ENCODE measurements at places on chromosomes 5 and 9.

DNA sequence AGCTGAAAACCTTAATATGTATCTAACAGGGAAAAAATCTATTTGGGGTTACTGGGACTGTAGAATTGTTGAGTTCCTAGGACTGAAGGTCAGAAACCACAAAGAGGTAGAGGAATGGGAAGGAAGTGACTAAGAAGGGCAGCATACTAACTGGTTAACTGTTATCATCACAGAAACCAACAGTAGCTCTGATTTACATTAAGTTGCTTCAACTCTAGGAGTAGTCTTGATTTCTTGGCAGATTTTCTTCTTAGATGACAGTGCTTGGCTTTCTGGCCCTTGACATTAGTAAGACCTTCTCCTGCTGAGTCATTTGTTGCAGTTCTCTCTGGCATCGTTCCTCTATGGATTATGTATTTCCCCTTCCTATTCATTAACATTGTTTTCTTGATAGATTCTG is 116.1 kb upstream of the RASA1 start:
- DNase-seq = no peak

DNA sequence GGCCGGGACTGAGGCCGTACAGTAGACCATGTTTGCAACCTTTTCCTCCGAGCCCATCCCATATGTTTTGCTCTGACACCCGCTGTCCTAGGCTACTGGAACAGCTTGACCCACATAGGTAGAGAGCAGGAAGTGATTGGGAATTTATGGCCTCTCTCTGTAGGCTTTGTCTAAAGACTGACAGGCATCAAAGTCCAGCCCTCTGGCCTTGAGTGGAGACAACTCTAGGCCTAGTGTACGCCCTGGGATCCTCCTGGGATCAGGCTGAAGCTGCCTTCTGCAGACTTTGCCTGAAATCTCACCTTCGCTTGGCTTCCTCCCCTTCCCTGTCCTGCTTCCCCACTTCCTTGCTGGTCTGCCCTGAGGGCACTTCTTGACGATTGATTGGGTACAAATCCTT is 13.6 kb upstream of the AKNA start:
- DNase-seq = no peak

GRCh38 chr9:92647671-92648473 is 22.1 kb downstream of the IPPK start:
- no peak for DNase-seq

GRCh38 chr9:20848490-20848889 is 164.4 kb downstream of the FOCAD start:
- DNase-seq = no peak

GRCh38 chr9:36341936-36342577 is 58.0 kb downstream of the RNF38 start:
- no peak for DNase-seq

DNA sequence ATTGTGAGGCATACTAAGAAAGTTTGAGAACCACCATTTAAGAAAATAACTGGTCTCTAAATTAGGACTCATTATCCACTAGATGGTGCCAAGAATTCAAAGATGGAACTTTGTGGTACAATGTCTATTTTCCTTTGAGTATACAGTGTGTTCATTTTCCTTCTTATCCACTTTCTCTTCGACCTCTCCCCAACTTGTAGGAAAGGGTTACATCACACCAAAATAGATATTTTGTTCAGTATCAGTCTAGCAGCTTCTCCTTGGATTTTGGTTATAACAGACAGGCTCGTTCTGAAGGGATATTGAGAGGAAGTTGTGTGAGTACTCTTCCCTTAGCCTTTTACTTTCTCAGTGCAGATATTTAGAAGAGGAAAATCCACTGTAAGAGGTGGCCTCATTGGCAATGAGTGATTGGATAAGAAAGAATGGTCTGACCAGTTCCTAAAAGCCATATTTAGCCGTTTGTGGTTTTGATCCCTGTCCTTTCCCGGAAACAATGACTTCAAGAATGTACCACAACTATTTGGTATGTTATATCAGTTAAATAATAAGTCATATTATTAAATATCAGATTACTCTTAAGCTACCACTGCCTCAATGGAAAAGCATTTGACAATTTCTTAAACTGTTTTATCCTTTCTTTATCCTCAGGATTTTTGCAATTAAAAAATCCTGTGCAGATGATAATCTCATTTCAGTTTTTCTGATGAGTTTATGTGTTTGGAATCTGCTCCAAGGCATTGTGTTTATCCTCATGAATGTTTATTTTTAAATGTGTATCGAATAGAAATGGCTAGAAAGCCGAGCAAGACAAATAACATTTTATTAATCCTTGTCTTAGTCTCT is 69.0 kb upstream of the GRAMD2B start:
- no peak for DNase-seq

DNA sequence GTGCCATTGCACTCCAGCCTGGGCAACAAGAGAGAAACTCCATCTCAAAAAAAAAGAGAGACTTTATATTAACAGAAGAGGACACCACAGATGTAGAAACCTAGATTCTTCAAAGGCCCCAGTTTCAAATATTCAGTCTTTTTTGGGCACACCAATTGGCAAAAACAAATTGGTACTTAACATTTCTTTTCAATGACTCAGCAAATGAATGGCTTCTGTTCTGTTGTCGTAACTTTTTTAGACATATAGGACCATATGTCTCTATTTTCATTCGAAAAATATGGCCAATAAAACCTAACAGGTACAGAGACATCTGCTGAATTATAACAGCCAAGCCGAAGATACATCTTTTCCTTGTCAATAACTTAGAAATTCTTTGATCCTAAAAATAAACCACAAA is 212.8 kb downstream of the EBF1 start:
- DNase-seq = no peak

GRCh38 chr9:4796988-4797853 is 4.5 kb downstream of the RCL1 start:
- DNase-seq = no peak

GRCh38 chr5:92562065-92562464 is 1019.0 kb downstream of the NR2F1-AS1 start:
- no peak for DNase-seq

DNA sequence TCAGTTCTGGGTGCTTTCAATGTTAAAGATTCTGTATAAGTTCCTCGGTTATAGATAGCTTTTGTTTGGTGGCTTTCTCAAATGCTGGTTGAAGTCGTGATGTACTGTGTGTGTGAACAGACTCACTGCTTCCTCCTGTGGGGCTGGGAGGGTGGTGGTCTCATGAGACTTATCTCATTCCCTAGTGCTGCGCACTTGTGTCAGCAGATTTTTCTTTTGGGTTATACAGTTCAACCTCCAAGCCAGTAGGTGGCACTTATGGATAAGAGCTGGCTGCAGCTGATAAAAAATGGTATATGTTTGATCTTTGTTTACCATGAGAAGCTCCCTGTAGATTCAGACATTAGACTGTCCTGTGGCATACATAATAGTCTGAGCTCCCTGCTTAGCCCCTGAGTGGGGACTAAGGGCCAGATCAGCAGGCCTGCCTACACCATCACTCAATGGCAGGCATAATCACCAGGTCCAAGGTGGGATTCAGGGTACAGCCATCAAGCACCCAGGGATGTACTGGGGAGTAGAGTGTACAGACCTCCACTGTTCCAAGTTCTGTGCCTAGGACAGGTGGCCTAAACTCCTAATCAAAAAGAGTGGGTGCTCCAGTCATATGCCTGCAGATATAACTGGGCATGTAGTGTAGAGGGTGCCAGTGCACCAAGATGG is 174.2 kb downstream of the OXCT1 start:
- no peak for DNase-seq

- no peak for DNase-seq
These were observed 582.4 kb upstream of the BRINP1 start for GRCh38 chr9:119951591-119951990.

GRCh38 chr9:112142420-112142819 is 32.7 kb downstream of the SUSD1 start:
- DNase-seq = no peak

GRCh38 chr5:123460296-123460729 is 37.1 kb upstream of the CEP120 start:
- DNase-seq = no peak

- DNase-seq = no peak
These were observed 215.6 kb downstream of the SYK start for GRCh38 chr9:91017245-91017644.

GRCh38 chr9:36966371-36967097 is 67.5 kb downstream of the PAX5 start:
- no peak for DNase-seq

DNA sequence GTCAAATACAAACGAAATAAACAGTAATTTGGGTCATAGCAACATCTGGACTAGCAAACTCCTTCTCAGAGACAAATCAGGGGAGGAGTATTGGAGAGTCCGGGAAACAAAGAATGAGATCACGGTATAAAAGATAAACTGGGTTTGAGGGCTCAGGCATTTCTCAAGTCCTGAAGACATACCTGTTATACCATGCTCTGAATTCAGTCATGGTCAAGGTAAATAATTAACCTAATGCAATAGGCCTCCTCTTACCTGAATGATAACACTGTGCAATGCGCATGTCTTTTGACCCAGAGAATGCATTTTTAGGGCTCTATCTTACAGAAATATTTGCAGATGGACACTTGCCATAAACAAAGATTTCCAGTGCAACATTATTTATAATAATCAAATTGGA is 31.9 kb upstream of the SPDL1 start:
- DNase-seq = no peak

Measured in NCI-H1436 treated with DMSO at 0.1 percent for 48 hours (cell line).